Natural killer cell (primary cell): ENCODE measurements at places on chromosomes 6 and 20. TPM values are rescaled to one million over a fixed set of nuclear protein-coding genes. Genes with fewer than 3 reads are reported as not detected.

Gene TEAD3
- total RNA-seq, result not detected

DNA sequence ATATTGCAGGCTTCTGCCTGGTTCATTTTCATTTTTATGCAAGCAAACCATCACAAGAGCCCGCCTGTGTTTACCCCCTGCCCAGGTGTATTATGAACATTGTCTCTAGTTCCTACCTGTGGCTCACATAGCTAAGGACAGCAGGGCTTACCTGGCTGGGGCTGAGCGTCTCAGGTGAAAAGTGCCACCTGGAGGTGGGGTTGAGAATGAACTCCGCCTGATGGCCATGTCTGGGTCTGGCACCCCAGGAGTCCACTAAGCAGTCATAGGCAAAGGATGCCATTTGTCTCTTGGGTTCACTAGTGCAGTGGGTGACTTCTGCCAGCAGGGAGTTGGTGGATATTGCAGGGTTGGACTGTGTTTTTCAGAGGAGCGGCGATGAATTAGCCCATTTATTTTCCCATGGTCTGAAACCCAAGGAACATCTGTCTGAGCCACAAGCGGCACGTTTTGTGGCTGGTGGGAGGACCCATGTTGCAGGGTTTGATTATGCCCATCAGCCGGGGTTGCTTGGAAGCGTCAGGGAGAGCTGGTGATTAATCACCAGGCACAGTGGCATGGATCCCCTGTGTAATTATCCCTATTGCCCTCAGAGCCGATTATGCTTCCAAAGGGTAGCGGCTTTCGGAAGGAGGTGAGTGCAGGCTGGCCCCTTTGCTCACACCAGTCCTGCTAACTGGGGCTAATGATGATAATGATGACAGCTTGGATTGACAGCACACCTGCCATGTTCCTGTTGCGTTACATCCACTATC lies 92.1 kb downstream of the CDH26 start:
- DNase-seq, result no peak

DNA sequence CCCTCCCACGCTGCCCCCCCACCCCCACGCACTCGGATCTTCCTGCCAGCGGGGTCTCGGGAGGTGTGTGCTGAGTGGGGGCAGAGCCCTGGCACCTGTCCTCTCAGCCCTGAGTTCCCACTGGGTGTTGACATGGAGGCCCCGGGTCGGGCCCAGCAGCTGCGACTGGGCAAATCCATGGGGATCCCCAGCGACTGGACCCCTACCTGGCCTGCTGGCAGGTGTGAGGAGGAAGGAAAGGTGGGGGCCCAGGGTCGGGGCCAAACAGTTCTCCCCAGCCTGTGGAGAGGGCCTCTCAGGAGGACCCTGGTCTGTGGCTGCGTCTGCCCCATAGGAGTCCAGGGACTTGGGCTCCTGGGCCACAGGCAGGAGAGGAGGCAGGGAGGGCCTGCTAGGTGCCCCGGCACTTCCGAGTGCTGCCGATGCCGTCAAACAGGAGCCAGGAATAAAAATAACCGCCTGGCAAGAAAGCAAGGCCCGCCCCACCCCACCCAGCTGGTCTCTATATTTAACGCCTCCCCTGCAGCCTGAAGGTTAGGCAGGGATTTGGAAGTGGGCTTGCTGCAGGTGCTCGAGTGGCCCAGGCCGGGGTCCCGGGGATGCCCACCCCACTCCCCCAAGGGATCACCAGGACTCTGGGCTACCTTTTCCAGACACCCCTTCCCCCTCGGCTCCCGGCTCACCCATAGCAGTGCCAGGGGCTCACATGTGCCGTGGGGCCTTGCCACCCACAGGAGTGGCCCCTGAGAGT lies 1.4 kb upstream of the EEF1A2 start:
- no peak for DNase-seq

- DNase-seq, result no peak
Observed at GRCh38 chr6:37221585-37222124, 35.9 kb upstream of the TBC1D22B start.

DNA sequence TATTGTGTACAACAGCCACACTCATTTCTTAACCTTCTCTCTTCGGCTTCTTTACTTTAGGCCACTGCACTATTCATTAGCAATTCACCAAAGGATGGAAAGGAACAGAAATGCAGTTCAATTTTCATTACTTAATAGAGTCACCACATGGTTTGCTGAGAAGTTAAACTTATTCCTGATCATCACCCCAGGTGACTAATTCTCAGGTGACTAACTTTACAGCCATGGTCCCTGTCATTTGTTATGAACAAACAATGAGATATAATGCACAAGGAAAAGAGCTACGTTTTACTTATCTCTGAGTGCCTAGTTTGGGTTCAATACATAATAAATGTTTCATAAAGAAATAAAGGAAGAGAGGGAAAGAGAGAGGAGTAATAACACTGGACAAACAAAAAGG lies 45.8 kb upstream of the DST start:
- no peak for DNase-seq

DNA sequence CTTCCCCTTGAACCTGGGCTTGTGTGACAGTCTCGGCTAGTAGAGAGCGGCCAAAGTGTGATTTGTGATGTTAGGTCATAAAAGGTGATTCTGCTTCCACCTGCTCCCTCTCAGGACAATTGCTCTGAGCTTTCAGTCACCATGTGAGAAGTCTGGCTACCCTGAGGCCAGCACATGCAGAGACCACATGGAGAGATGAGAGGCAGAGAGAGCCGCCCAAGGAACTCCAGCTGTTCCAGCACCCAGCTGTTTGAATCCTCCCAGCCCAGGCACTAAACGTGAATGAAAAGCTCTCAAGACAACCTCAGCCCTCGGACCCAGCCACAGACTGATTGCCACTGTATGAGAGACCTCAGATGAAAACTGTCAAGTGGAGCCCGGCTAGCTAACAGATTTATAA lies 143.4 kb upstream of the EEF1E1 start:
- no peak for DNase-seq

Gene ULBP3
- 0.75 TPM for total RNA-seq

DNA sequence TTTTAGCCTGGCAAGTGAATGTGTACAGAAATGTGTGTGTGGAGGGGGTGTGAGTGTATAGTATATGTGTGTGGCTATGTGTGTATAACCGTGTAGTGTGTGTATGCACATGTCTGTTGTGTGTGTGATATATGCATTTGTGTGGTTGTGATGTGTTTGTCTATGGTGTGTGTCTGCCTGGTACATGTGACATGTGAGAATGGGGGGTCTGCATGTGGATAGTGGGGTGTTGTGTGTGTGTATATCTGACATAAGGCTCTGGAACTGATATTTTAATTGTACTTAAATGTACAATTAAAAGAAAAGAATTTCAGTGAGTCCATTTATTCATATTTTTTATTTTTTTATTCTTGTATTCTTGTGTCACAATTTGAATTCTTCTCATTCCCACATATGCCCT lies 57.2 kb upstream of the CNR1 start:
- DNase-seq, result no peak

Gene PBOV1
- not detected for total RNA-seq

- peak; percentile 28 for DNase-seq
Observed at GRCh38 chr20:34703424-34704176, 544 bp upstream of the TP53INP2 start.

DNA sequence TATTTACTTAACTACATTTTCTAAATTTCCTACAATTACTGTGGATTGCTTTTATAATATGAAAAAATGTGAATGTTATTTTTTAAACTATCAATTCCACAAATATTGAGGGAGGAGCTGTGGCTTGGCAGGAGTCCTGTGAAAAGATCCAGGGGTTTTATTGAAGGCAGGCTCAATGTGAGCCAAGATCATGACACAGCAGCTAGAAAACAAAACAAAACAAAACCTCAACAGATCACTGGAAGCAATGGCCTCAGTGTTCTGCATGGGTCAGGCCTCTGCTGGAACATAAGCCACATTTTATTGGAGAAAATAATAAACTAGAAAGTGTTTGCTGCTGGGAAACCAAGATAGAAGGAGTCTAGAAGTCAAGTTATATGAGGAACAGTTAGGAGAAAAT lies 19.4 kb upstream of the RCAN2 start:
- no peak for DNase-seq

DNA sequence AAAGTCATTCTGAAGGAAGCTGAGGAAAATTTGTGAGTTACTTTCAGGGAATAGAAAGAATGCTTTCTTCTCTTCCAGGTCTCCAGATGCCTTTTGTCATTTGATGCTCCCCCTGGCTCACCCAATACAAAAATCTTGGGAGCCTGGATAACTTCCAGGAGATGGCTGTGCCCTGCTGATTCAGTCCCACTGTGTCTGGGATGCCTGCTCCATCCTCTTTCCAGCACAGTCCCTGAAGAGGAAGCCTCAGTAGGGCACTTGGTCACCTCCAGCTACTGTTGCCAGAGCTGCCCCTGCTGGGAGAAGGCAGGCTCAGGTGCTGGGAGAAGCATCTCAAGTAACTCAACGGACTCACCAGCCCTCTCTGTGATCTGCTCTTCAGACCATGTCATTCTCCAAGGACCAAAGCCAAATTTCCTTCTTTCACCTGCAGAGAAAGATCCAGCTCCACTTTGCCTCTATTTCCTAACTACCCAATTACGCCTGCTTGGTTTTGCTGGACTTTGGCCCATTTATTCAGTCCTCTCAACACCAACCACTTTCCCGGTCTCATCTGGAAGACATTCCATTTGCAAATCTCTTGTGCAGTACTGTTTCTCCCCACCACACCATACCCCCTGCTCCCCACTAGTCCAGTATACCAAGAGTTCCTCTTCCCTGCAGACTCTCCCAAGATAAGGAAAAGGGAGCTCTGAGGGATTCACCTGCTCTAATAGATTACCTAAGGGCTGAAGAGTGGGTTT lies 53.3 kb downstream of the SLC23A2 start:
- no peak for DNase-seq

GRCh38 chr6:34517461-34517881 lies 38.7 kb downstream of the SPDEF start:
- DNase-seq, result no peak

Gene EYS
- total RNA-seq, result 0.55 TPM

Gene OR12D3
- not detected for total RNA-seq

DNA sequence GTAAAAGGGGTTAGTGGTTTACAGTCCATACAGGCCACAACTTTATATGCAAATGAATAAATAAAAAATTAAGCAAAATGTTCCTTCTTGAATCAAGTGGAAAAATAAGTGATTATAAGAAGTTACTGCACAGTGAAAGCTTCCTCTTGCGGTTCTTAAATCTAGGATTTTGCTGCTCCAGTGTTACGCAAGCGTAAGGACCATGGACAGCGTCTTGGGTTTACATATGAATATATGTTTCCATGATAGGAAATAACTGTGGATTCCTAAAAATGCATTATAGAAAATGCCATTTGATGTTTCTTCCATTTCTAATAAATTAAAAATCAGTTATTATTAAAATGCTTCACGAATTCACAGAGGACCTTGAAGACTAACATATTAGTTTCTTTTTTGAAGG lies 176.6 kb upstream of the POU3F2 start:
- no peak for DNase-seq

Gene ADGB
- not detected for total RNA-seq

DNA sequence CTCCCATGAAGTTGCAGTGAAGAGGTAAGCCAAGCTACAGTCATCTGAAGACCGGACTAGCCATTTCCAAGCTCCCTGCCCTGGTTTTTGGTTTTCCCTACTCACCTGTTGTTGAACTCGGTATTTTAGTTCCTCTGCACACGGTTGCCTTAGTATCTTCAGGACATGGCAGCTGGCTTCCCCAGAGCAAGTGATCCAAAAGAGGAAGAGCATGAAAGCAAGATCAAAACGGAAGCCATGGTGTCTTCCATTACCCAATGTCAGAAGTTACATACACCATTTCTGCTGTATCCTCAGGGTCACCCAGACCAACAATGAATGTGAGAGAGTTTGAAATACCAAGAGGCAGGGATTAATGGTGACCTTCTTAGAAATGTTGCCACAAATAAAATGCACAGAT lies 276.6 kb upstream of the CNR1 start:
- DNase-seq, result no peak

GRCh38 chr6:15076565-15076964 lies 169.3 kb upstream of the JARID2 start:
- no peak for DNase-seq

DNA sequence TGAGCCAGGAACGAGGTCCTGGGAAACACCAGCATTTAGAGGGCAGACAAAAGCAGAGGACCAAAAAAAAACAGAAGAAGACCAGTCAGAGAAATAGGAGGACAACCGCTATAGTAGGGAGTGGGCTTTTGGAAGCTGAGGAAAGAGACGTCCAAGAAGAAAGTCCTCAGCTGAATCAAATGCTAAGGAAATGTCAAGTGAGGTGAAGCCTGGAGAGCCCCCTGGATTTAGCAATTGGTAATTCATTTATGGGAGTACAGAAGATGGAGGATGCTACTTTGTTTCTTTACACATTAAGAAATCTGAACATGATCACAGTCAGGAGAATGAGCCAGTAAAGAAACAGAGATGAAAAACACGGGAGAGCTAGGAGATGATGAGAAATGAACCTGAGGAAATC lies 41.1 kb downstream of the LRP11 start:
- DNase-seq, result no peak

DNA sequence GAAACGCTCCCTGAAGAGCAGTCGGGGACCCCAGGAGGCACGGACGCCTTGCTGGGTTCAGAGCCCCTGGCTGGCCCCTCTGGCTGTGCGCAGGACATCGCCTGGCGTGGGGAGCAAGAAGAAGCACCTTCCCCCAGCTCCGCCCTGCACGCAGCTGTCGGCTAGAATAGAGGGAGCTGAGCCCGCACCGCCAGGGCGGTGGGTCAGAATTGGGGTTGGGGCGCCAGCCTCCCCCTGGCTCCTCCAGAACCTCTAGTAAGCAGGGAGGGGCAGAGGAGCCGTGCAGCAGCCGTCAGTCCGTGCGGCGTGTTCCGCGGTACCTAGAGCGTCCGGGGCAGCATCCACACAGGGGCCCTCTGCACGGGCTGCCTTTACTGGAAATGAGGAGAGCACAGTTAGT lies 53.2 kb downstream of the KCNQ2 start:
- DNase-seq, result no peak

Gene TRIM40
- total RNA-seq, result not detected
